ENCODE measurements at places on chromosomes 5 and 9. TPM values are rescaled to one million over a fixed set of nuclear protein-coding genes. Genes with fewer than 3 reads are reported as not detected.

SV2C gene
- not detected for total RNA-seq

CCDC171 gene
- 2.4 TPM for total RNA-seq

LHX3 gene
- total RNA-seq, result not detected

FOXI1 gene
- not detected for total RNA-seq

PCDHB13 gene
- 0.89 TPM for total RNA-seq

SLC34A3 gene
- total RNA-seq, result not detected

PCDHB3 gene
- total RNA-seq, result 0.09 TPM

ALDH7A1 gene
- total RNA-seq, result 45.3 TPM

ITGA1 gene
- total RNA-seq, result 107 TPM

CCNJL gene
- total RNA-seq, result 3.3 TPM
